CD8-positive, alpha-beta memory T cell (primary cell): ENCODE measurements at places on chromosomes 16 and 17.

DNA sequence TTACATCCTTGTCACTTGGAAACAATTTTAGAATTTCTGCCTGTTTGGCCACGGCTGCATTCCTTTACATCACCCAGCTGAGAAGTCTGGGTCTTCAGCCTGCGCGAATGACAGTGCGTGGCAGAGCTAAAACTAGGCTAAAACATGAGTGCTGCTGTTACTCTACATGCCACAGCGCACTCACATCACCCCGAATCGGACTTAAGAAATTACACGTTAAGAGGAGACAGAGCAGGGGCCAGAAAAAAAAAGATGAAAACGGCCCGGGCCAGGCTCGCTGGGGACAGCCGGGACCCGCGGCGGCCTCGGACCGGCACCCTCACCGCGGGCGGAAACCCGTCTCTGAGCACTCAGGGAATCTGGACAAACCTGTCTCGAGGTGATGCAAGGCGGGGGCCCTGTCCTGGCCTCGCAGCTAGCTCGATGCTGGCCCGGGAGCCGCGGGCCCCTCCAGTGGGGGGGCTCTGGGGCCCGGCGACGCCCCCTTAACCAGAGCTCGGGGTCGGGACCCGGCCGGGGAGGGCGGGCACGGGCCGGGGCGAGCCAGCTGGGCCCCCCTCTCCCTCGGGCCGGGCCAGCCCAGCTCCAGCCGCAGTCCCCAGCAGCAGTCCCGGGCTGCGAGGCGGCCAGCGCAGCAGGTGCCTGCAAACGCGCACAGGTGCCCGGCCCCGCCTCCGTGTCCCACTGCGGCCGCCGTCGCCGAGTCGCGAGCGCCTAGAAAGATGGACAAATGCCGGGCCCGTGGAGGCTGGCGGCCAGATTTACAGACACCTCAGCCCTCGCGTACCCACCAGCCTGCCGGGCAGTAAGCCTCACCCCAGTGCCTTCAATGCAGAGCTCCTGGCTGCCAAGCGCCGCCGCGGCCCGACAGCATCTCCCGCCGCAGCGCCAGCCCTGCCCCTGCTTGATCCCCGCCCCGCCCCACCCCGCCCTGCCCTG lies at the start of gene AKTIP:
Gene AKTIP (minus strand): TSS at position 879 of the 939 bp plus-strand sequence. CDS start 2,950 bp downstream, outside the sequence.
- DNase-seq, result no peak

DNA sequence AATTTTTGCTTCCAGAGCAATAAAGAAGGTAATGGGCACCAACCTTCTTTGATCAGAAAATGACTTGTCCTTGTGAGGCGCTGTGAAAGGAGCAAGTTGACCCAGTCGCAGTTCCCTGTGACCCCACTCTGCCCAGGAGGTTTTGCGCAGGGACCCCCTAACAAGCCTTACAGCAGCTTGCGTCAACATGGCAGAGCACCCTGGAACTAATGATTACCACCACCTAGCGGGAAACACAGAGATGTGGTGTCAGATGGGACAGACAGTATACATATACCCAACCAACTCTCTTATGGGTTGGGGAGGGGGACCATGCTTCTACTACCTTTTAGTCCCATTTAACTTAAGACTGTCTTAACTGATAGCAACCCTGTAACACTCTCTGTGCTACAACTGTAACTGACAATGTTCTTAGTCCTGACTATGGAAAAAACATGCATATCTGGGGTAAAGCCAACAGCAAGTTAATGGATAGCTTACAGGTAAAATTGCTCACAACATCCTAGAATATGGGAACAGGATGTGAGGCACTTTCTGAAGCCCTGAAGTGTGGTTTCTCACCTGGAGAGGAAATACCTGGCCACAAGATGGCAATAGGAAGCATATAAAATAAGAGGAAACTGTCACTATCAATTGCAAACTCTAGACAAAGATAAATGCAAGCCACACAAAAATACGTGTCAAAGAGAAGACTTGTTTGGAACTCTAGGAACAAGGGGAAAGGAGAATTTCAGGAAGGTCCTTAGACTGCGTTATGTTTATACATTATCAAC lies 3.0 kb downstream of the KARS1 start:
- peak; percentile 37 for DNase-seq

DNA sequence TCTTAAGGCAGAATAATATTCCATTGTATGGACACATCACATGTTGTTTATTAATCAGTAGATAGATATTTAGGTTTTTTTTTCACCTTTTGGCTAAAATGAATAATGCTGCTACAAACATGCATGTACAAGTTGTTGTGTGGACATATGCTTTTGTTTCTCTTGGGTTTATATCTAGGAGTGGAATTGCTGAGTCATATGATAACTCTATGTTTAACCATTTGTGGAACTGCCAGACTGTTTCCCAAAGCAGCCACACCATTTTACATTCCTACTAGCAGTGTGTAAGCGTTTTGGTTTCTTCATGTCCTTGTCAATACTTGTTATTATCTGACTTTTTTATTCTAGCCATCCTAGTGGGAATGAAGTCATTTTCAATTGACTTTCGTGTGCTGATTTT lies 21.3 kb downstream of the CYLD start:
- DNase-seq, result no peak

DNA sequence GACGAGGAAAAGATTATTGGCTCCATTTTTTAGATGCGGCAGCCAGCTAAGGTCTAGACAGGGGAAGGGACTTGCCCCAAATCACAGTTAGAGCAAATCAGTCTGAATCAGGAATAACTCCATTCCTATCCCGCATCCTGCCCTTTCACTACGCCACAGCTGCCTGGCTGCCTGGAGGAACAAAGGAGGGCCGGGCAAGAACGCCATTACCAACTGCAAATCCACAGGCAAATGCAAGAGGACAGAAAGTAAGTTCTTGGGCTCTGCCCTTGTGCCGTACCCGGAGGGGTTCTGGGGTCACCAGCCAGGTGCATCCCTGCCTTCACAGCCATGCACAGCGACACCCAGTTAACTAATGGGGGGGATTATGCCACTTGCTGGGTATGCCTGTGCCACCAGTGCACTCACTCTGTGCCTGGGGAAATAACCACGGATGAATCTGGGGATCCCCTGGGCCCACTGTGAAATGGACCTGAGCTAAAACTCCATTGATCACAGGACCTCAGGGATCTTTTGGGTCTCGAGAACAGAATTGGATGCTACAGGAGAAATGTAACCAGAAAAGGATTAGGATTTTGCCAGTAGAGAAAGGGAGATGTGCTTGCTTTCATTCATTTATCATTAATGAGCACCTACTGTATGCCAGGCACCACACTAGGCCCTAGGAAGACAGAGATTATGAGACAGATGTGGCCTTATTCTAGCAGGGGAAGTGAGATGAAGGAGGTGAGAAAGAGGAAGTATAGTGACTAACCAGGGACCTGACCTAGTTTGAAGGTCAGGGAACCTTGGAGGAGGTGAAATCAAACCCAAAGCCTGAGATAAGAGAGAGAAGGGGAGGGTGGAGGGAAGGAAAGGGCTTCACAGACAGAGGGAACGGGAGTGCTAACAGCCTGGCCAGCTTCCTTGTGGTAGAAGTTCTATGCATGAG lies 17.7 kb downstream of the BCL7C start:
- DNase-seq, result peak; percentile 44

- no peak for DNase-seq
These were observed 19.4 kb upstream of the CRISPLD2 start for GRCh38 chr16:84800158-84800978.

DNA sequence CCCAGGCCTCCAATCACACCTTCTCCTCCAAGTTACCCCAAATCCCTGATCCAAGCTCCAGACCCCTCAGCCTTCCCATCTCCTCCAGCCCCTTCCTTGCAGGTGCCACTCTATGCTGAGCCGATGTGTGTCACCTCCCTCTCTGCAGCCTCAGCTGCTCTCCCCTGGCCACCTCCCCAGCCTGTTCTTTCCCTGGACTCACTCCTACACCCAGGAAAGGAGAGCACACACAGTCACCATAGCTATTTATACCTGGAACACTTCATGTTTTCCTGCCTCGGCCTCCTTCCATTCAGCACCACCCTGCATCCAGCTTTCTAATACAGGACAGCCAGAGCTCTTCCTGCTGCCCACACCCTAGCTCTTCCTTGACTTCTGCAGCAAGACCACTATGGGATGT lies 12.5 kb upstream of the TMEM132E start:
- no peak for DNase-seq

GRCh38 chr17:56866496-56866895 lies 32.5 kb downstream of the DGKE start:
- no peak for DNase-seq

DNA sequence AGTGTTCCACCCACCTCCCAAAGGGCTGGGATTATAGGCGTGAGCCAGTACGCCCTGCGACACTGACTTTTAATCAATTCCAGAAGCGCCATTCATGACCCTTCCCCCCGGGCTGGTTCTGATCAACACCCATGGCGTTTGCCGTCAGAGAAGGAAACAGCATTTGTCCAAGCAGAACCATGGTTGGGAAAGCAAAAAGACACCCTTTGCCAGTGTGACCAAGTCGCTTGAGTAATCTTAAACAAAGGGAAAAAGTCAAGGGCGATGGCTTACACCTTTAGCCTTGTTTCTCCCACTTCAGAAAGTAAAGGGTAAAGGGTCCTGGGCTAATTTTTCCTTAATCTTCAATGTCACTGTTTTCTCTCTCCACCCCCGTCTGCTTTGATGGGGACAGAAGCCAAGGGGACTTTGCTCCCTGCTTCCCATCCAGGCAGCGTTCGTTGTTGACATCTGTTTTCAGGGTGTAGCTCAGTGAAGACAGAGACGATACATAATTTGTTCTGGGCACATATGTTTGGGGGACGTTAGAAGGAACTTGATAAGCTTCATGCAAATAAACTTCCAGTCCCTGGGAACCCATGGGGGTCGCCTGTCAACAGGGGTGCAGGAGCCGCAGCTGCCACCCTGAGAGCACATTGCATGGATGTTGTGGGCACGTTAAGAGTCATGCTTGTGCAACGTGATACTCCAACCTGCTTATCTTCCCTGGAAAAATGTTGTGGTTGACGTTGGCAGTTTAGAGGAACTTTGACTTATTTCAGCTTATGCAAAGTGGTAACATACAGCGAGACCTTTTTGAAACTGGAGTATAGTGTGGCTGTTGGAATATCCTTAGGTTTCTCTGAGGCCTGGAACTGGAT lies 50.6 kb upstream of the TANGO6 start:
- no peak for DNase-seq

GRCh38 chr17:30376621-30377452 lies 1.9 kb upstream of the CPD start:
- DNase-seq, result no peak

- DNase-seq, result no peak
These were observed 20.1 kb upstream of the MLYCD start for GRCh38 chr16:83878838-83879237.

GRCh38 chr16:75265911-75266701 lies 14.7 kb upstream of the BCAR1 start:
- no peak for DNase-seq

DNA sequence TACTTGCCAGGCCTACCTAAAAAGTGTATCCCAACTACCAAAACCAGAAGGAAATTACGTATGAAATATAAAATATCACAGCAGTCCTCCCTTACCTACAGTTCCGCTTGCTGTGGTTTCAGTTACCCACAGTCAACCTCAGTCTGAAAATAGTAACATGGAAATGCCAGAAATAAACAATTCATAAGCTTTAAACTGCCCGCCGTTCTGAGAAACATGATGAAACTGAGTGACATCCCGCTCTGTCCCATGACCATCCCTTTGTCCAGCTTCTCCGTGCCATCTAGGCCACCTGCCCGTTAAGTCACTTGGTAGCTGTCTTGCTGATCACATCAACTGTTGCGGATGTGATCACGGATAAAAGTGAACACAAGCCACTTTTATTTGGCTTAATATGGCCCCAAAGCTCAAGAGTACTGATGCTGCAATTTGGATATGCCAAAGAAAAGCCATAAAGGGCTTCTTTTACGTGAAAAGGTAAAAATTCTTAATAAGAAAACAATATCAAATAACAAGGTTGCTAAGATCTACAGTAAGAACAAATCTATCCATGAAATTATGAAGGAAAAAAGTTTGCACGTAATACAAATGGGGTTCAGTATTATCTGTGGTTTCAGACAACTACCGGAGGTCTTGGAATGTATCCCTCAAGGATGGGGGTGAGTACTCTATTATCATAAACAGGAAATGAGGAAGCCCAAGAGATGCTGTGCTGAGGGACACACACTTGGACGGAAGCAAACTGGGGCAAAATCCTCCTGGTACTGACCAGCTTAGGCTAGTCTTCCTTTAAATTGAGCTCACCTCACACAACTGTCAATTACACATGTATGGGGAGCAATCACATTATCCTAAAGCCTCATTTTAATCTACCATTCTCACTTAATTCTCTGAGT lies 8.2 kb downstream of the USP22 start:
- DNase-seq, result no peak

DNA sequence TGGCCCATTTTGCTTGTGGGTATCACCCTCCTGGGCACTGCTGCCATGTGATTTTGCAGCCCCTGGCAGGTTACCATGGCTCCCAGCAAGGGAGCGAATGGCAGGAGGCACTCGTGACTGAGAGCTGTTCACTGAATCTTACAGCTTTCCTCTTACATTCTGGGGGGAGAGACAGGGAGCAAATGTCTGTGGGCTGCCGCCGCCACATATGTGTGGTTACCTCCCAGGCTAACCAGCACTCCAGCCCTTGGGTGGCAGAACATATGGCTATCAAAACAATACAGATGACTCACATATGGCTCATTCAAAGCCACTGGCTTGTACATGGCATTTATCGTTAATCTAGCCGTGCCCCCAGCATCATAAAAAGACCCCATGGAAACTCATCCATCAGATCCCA lies 19.8 kb downstream of the GTF3C1 start:
- no peak for DNase-seq

GRCh38 chr17:72122765-72123529 lies 2.1 kb downstream of the SOX9 start:
- no peak for DNase-seq

DNA sequence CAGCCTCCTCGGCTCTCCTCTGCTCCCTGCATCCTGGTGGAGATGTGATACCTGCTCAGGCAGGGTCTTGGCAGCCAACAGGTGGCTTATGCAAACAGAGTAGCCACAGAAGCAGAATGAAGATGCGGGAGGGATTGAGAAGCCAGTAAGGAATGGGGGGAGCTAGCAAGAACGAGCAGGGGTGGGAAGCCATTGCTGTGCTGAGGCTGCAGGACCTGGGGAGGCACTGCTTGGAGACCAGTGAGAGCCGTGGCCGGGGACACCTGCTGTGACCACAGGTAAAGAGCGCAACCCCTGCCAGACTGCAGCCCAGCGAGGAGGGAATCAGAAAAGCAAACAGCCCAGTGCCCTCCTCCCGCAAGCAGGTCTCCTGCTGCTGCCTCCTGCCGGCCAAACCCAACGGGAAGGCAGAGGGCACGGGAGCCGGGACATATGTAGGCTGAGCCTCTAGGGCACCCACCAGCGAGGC lies 14.7 kb downstream of the AIPL1 start:
- no peak for DNase-seq

- DNase-seq, result peak; percentile 29
These were observed 113.2 kb downstream of the PRKCB start for GRCh38 chr16:23948949-23949411.

DNA sequence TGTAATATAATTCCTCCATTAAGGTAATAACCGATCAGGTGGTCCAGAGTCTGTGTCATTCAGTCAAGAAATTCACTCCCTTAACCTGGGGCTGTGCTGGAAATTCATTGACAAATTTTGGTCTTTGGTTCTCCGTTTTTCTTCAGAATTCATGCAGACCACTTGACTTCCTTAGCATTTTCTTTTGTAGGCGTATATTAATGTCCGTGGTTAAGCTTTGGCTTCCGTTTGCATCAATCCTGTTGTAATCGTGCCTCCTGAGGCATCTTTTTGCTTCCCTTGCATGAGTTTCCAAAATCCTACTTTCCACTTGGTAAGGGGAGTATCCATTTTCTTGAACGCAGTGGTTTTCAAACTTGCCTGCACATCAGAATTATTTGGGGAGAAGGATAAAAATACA lies 9.0 kb downstream of the LRRC37B start:
- DNase-seq, result no peak
